ENCODE measurements at places on chromosomes 3 and 15. TPM values are rescaled to one million over a fixed set of nuclear protein-coding genes. Genes with fewer than 3 reads are reported as not detected.
A peak's percentile ranks its signal among the peaks of the same experiment; 100 is the strongest.

DNA sequence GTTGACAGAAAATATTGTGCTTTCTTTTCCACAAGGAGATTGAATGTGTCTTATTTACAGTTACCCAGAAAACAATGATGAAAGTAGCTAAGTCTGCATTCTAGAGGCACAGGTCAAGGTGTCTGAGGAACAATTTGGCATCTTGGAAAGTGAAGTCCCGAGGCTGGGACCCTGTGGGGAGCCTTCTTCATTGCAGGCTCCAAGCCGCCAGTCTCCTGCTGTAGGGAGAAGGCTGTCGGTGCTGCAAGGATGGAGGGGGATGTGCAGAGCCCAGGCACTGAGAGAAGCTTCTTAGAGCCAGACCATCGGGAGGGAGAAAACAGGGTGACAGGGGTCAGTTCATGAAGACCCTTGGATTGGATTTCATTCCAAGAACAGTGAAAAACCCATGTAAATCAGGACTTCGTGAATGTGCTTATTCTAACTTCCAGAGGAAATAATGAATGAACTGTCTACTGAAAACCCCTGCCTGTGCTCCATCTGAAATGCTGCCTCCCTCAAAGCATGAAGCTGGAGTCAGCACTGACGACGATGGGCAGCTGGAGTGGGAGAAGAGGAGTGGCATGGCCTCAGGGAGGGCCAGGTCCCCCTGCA lies 25.2 kb upstream of the NSMCE3 start:
- no peaks in the 10 kb centered on the region for H3K4me1 ChIP-seq
- H3K27me3 ChIP-seq, result peaks cover 17% of the 10 kb centered on the region
- H3K36me3 ChIP-seq, result no peaks in the 10 kb centered on the region
- H3K27ac ChIP-seq, result no peak overlapping the region
- no peak overlapping the region for H3K4me3 ChIP-seq

DNA sequence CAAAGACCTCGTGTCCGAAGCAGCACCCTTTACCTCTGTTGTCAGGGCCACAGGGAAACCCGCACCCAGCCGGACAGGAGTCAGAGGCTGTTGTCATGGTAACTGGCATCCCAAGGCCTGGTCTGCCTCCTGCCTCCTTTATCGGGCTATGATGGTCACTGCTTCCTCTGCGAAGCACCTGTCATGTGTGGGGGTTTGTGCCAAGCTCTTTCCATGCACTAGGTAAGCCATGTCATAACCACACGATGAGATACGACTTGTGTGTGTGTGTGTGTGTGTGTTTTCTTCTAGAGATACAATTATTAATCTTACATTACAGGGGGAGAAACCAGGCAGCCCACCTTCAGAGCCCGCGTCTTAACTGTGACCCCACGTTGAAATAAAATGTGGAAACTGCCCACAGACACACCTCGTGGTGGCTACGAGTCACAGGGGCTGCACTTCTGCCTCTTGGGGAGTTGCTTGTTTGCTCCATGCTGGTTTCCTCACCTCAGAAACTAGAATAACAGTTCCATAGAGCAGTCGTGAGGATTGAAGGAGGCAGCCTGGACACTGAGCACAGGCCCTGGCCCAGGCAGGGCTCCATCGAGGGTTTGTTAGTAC lies 18.0 kb downstream of the ZDHHC19 start:
- no peaks in the 10 kb centered on the region for H3K27me3 ChIP-seq
- peak overlapping the region; percentile 84 for H3K27ac ChIP-seq
- H3K36me3 ChIP-seq, result no peaks in the 10 kb centered on the region
- no peak overlapping the region for H3K4me3 ChIP-seq

GRCh38 chr15:60580650-60581376 lies 101.9 kb upstream of the ICE2 start:
- peaks cover 3% of the 10 kb centered on the region for H3K36me3 ChIP-seq
- no peak for DNase-seq
- peaks cover 50% of the 10 kb centered on the region for H3K4me1 ChIP-seq
- peak overlapping the region; percentile 87 for H3K27ac ChIP-seq
- H3K27me3 ChIP-seq, result no peaks in the 10 kb centered on the region

The PLS1 gene
- 1.8 TPM for total RNA-seq

- H3K27ac ChIP-seq, result no peak overlapping the region
- no peaks in the 10 kb centered on the region for H3K27me3 ChIP-seq
- H3K36me3 ChIP-seq, result no peaks in the 10 kb centered on the region
- H3K4me1 ChIP-seq, result peaks cover 6% of the 10 kb centered on the region
Measured at GRCh38 chr3:17179381-17180205, 294.8 kb downstream of the PLCL2 start.

The COL7A1 gene
- 0.33 TPM for total RNA-seq

- H3K27me3 ChIP-seq, result no peaks in the 10 kb centered on the region
- H3K4me3 ChIP-seq, result no peak overlapping the region
- no peaks in the 10 kb centered on the region for H3K4me1 ChIP-seq
- H3K36me3 ChIP-seq, result no peaks in the 10 kb centered on the region
Measured at GRCh38 chr3:169440926-169441325, 222.6 kb downstream of the MECOM start.

GRCh38 chr15:100875976-100876375 lies 3.7 kb upstream of the ALDH1A3 start:
- no peak for DNase-seq
- H3K27ac ChIP-seq, result no peak overlapping the region
- no peak overlapping the region for H3K4me3 ChIP-seq
- peaks cover 7% of the 10 kb centered on the region for H3K4me1 ChIP-seq
- H3K36me3 ChIP-seq, result no peaks in the 10 kb centered on the region

DNA sequence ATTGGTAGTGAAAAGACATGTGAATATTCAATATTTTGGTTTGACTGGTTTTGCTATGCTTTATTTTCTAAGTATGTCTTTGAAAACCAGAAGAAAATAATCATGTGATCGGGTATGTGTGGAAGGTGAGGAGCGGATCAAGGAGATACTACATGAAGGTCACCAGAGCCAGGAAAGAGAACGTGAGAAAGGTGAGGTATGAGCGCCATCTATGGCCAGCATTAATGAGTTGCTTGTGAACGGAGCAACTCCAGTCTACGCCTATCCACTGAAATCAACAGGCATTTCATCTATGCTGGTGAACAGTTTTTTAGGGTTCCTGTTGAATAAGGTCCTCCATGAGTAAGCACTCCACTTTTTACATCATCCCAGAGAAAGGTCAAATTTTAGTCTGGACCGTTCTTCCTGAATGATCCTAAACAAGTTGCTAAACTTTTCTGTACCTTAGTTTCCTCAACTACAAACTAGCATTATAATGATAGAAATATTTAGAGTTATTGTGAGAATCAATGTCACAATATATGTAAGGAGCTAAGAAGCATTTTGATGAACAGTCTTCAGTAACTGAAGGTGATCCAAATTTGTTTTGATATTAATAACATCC lies 1435.2 kb upstream of the CADM2 start:
- H3K36me3 ChIP-seq, result no peaks in the 10 kb centered on the region
- H3K27ac ChIP-seq, result no peak overlapping the region
- H3K4me1 ChIP-seq, result no peaks in the 10 kb centered on the region
- H3K4me3 ChIP-seq, result no peak overlapping the region

The ZNF660 gene
- total RNA-seq, result 0.95 TPM

- no peaks in the 10 kb centered on the region for H3K4me1 ChIP-seq
- no peak for DNase-seq
- no peak overlapping the region for H3K4me3 ChIP-seq
- H3K27me3 ChIP-seq, result no peaks in the 10 kb centered on the region
- H3K36me3 ChIP-seq, result no peaks in the 10 kb centered on the region
Measured at GRCh38 chr15:57339321-57339720, 37.0 kb upstream of the CGNL1 start.

The SLC12A8 gene
- total RNA-seq, result 0.50 TPM

The PAK6 gene
- total RNA-seq, result not detected

GRCh38 chr15:82100111-82100929 lies 54.5 kb upstream of the MEX3B start:
- no peak for DNase-seq
- no peak overlapping the region for H3K27ac ChIP-seq
- H3K36me3 ChIP-seq, result no peaks in the 10 kb centered on the region
- H3K4me1 ChIP-seq, result no peaks in the 10 kb centered on the region

The ITIH4 gene
- total RNA-seq, result 38.8 TPM

GRCh38 chr15:62711691-62712454 lies 330.7 kb upstream of the TPM1 start:
- H3K27me3 ChIP-seq, result no peaks in the 10 kb centered on the region
- no peak overlapping the region for H3K4me3 ChIP-seq
- H3K4me1 ChIP-seq, result no peaks in the 10 kb centered on the region
- no peak overlapping the region for H3K27ac ChIP-seq
- H3K36me3 ChIP-seq, result no peaks in the 10 kb centered on the region

DNA sequence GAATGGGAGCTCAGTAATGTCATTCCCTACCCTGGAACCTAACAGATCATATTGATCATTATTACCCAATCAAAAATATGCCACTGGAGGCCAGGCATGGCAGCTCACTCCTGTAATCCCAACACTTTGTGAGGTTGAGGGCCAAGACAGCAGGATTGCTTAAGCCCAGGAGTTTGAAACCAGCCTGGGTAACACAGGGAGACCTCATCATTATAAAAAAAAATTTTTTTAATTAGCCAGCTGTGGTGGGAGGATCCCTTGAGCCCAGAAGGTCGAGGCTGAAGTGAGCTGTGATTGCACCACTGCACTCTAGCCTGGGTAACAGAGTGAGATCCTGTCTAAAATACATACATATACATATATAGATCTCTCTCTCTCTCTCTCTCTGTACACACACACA lies 10.2 kb downstream of the IGDCC4 start:
- no peak overlapping the region for H3K4me3 ChIP-seq
- DNase-seq, result no peak
- peaks cover 6% of the 10 kb centered on the region for H3K27me3 ChIP-seq

DNA sequence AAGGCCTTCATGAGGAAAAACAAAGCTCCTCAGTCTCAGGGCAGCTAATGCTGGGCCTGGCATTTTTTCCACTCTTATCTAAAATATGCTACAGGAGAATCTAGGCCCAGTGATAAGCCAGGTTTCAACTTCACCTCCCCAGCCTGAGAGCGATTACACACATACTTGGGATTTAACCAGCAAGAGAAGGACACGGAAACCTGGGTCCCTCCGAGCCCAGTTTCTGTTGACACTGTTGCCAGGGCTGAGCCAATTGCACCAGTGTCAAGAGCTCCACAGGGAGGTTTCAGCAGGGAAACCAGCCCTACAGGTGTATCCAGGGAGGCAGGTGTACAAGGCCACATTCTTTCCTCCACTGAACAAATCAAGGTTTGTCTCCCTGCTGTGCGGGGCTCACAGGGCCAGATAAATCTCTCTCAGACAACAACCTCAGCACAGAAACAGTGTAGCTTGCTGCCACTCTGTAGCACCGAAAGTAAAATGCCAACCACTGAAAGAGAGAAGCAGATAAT lies 85.4 kb downstream of the MAGI1 start:
- H3K36me3 ChIP-seq, result no peaks in the 10 kb centered on the region
- DNase-seq, result no peak
- no peak overlapping the region for H3K27ac ChIP-seq
- no peak overlapping the region for H3K4me3 ChIP-seq
- H3K4me1 ChIP-seq, result no peaks in the 10 kb centered on the region
- no peaks in the 10 kb centered on the region for H3K27me3 ChIP-seq

DNA sequence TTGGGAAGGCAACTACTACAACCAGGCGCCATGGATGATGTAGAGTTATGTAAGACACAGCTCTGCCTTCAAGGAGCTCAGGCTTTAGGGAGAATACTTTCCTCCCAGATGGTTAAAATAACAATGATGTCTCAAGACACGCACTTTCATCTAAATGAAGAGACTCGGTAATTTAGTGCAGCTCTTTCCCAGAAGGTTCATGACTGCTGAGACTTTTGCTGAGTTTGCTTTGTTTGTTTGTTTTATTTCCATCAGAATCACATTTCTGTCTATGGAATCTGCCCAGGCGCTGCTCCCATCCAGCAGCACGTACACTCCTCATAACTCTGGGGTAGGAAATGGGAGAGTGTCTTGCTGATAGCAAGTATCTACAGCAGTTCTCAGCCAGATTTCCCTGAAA lies 33.9 kb upstream of the MEX3B start:
- no peaks in the 10 kb centered on the region for H3K27me3 ChIP-seq
- H3K4me3 ChIP-seq, result no peak overlapping the region
- H3K4me1 ChIP-seq, result no peaks in the 10 kb centered on the region
- H3K36me3 ChIP-seq, result no peaks in the 10 kb centered on the region
- no peak overlapping the region for H3K27ac ChIP-seq

The MOBP gene
- not detected for total RNA-seq

DNA sequence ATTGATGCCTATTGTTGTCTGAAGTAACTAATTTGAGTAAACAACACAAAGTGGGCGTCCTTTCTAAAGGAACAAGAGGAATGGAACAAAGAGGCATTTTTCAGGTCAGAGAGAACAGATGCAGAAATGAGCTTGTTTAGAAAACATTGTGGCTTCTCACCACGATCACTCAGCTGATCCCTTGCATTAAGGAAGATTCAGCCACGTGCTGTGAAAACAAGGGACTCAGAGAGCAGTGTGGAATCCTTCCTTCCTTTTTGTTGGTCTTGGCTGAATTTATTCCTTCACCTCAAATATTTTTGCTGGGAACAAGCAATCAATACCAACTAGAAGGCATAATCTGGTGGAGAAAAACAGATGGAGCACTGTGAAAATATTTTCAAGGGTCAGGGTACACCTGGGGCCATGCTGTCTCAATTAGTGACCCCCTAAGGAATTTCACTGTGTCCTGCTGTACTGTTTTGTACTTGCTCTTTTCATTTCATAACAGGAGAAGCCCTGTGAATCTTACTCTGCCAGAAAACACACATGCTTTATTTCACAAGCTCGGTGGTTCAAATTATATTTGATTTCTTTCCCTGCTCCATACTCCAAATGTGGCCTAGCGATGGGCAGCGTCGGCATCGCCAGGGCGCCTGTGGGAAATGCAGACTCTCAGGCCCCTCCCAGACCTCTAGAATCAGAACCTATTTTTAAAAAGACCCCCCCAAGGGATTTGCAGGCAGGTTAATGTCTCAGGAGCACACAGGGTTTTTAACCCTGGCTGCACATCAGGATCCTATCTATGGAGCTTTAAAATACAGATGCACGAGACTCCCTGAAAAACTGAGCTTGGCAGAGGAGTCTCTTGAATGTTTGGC lies 11.6 kb upstream of the SLC6A20 start:
- H3K27ac ChIP-seq, result no peak overlapping the region
- no peaks in the 10 kb centered on the region for H3K4me1 ChIP-seq
- H3K4me3 ChIP-seq, result no peak overlapping the region
- H3K36me3 ChIP-seq, result no peaks in the 10 kb centered on the region
- DNase-seq, result no peak

- no peaks in the 10 kb centered on the region for H3K27me3 ChIP-seq
- H3K4me1 ChIP-seq, result no peaks in the 10 kb centered on the region
- no peaks in the 10 kb centered on the region for H3K36me3 ChIP-seq
- DNase-seq, result no peak
Measured at GRCh38 chr15:100833417-100834389, 45.9 kb upstream of the ALDH1A3 start.
